ENCODE measurements at places on chromosomes 6 and 20.

DNA sequence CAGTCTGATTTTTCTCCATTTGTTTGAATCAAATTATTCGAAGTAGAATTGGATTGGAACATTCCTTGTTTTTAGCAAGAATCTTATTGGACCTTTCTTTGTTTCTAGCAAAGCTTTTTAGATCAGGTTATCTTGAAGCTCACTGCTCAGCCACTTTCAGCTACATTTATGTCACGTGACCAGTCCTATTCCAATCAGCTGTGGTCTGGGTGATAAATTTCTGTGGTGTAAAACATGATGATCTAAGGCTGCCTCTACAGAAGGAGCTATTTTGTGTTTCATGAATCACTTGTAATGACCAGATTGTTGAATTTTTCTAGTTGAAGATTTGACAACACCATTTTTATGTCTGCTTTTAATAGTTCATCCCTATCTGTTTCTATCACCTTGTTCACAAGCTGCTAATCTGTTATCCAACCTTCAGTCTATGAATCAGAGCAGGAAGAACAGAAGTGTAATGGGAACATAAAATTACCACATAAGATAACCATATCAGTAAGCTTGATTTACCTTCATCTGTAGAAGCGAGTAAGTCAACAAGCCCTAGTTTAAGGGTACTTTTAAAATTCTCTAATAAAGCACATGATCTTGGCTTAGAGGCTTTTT, 101.0 kb upstream of the MAP3K7 start:
- no peak for DNase-seq

- DNase-seq, result no peak
These were observed 29.4 kb upstream of the KIF6 start for GRCh38 chr6:39754514-39755115.

- DNase-seq, result no peak
These were observed 15.5 kb upstream of the TPBG start for GRCh38 chr6:82348130-82348529.

DNA sequence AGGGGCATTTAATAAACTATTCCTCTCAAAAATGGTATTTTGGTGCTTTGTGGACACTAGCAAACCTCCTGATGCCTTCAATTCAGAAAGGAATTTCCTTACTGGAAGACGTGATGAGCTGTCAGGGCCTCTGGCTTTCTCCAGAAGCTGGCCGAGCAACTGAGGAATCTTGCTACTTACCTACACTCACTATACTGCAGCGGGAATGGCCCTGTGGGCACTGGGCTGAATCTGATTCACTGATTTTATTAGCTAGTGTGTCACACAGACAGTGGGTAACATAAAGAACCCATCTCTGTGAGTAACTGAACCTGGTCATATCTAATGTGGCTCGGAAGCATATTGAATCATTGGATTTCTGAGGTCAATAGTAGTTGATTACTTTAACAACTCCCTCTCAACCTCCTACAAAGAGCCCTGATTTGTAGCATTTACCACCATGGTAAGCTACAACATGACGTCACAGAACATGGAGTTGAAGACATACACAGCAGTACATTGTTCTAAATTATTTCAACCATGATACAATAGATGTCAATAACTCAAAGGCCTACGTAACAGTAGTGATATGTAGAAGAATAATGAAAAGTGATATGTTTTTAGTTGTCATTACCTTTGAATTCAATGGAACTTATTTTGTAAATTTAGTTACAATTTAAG, 232.1 kb downstream of the SYNE1 start:
- no peak for DNase-seq

DNA sequence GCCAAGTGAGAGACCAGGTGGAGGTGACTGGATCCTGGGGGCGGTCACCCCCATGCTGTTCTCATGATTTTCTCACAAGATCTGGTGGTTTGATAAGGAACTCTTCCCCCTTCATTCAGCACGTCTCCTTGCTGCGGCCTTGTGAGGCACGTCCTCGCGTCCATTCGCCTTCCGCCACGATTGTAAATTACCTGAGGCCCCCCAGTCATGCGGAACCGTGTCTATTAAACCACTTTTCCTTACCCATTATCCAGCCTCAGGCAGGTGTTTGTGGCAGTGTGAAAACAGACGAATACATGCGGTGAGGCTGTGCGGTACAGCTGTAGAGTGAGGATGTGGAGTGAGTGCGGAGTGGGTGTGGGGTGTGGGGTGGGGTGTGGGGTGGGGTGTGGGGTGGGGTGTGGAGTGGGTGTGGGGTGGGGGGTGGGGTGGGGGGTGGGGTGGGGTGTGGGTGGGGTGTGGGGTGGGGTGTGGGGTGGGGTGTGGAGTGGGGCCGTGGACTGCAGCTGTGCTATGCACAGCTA, 12.1 kb upstream of the NTSR1 start:
- DNase-seq, result no peak

DNA sequence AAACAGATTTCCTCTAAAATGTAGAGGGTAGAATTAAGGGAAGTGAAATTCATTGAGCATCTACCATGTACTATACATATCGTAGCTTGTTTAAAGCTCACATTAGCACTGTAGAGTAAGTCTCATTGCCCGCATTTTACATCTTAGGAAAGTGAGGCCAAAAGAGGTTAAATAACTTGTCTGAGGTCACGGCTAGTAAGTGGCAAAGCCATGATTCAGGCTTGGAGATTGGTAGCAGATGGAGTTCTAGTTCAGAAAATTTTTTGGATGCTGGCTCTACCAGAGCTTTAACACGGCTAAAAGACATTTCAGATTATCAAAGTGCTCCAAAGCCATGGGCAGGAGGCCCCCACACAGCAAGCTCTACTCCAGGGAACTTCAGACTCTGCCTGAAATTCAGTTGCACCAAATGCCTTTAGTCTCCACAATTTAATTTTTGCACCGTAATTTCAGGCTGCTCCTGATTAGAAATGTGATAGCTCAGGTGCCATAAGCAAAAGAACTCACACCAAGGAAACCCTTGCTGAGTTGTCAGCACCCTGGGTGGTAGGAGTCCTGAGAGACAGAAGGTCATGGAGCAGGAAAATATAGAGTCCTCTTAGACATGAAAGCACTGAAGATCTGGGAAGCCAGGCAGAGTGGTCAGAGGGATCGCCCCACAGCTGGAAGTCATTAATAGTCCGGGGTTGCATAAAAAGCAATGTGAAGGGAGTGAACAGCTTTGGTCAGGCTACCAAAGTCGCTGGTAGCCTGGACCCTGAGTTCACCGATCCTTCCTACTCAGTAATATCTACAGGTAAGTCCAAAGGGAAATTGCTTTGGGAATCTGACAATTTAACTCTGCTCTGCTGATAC, 55.2 kb upstream of the ASIP start:
- no peak for DNase-seq

DNA sequence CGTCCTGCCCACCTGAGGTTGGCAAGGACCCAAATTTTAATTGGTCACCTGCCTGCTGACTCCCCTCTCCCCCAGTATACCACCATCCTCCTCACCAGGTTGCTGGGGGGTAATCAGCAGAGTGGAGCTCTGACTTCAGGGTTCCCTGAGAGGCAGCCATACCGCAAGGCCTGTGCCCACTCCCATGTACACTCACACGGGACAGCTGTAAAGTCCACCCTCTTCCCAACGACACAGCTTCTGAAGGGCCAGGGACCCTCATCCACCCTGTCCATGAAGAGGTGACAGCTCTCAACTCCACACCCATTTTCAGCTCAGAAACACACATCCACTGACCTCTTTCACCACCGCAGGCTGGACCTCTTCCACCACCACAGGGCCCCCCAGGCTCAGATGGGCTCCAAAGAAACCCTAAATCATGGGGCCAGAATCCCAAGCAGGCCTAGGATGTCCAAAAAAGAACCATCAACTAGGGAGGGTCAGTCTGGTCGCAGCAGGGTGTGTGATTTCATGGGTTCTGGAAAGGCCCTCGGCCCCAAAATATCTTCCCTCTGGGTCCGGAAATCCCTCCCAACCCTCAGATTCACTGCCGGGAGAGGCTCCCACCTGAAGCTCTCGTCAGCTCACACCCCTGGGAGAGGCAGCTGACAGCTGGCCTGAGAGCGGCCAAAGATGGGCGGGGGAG, 30.0 kb downstream of the TFEB start:
- no peak for DNase-seq

DNA sequence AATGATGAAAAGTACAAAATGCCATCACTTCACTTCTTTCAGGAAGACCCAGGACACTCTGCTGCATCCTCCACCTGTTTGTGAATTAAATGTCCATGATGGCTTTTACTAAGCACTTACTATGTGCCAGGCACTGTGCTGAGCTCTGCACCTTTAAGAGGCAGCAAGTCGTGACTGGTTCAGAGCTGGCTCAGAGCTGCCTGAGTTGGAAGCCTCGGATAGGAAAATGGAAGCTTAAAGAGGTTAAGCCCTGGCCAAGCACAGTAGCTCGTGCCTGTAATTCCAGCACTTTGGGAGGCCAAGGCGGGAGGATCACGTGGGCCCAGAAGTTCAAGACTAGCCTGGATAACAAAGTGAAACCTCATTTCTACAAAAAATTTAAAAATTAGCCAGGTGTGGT, 95.6 kb downstream of the SNX5 start:
- no peak for DNase-seq

DNA sequence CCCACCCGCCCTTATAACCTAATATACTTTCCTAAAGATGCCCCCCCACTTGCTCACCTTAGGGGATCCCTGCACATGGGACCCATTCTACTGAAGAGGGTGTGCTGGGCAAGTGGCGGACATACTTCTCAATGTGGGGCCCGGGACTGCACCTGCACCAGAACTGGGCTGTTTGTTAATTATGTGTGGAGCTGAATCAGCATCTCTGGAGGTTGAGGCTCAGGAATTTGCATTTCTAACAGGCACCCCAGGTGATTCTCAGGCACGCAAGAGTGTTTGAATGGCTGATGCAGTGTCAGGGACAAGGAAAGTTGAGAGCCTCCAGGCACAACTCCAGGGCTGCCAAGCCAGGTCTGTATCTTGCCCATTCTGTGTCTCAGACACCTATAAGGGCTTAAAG, 8.9 kb upstream of the PTPRT start:
- DNase-seq, result no peak

- no peak for DNase-seq
These were observed 228.3 kb upstream of the FKBP1C start for GRCh38 chr6:62982951-62983350.

GRCh38 chr20:17431621-17432364, 99.4 kb downstream of the BFSP1 start:
- peak; percentile 18 for DNase-seq

- peak; percentile 10 for DNase-seq
These were observed 13.0 kb downstream of the RPP21 start for GRCh38 chr6:30357678-30358540.

DNA sequence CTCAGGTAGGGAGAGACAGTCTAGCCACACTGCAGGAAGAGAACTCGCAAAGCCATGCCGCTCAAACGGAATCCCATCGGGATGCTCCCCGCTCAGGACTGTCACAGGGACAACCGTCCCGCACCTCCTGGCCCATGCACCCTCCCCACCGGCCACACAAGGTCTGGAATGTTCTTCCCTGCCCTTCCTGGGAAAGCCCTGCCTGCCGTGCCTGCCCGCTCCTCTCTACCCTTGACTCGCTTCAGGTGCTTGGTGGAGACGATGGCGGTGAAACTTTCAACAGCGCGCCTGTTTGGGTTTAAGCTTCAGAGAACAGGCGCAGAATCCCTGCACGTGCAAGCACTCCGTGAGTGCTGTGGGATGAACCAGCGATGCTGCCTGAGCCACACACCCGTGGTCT, 20.6 kb downstream of the TAF4 start:
- DNase-seq, result no peak

GRCh38 chr6:143126574-143126941, 65.9 kb downstream of the AIG1 start:
- no peak for DNase-seq

DNA sequence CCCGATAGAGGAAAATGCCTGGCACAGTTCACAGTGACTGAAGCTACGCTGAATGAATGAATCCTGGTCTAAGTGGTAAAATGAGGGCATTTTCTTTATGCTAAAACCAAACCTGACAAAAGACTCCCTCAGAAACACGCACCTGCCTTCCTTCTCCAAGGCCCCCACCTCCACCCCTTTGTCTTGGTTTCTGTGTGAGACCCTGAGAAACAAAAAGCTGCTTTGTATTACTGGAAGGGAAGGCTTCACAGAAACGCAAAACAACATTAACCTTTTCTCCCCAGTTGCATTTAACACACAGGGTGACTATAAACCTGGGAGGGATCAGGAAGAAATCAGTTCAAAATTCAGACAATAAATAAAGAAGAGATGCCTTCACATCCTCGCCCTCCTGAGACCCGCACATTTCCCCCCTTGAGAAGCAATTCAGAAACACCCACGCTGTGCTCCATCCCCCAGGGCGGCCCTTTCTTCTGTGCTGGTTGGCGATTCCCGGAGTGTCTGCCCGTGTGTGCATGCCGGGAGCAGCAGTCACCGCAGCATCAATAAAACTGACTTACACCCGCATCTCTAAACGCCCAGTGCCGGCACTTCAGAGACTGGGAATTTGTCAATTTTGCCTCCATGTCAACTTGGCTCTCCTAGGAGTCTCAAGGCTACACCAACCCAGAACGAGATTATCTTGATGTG, 67.2 kb upstream of the TRAF3IP2 start:
- no peak for DNase-seq

GRCh38 chr6:115976321-115976870, 84.3 kb downstream of the FRK start:
- no peak for DNase-seq

- DNase-seq, result no peak
These were observed 552.8 kb upstream of the CITED2 start for GRCh38 chr6:139927236-139927635.

DNA sequence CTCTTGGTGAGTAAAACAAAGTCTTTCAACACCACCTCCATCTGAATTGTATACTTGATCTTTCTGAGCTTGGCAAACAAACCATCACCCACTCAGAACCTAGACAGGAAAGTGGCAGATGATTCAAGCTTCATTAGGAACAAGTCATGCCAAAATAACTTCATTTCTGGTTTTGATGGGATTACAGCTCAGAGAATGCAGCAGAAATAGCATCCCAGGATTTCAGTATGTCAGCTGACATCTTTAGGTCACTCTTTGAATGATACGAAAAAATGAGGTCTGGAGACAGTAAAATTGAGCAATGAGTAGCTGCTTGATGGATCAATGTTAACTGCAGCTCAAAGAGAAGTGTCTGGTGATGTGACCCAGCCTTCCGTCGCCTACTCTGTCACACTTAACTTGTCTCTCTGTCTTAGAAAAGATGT, 92.4 kb downstream of the GJA10 start:
- DNase-seq, result no peak

- no peak for DNase-seq
These were observed 170.3 kb upstream of the KCNG1 start for GRCh38 chr20:51193066-51193772.

GRCh38 chr20:35497780-35498189, 31.7 kb downstream of the C20orf173 start:
- DNase-seq, result no peak

DNA sequence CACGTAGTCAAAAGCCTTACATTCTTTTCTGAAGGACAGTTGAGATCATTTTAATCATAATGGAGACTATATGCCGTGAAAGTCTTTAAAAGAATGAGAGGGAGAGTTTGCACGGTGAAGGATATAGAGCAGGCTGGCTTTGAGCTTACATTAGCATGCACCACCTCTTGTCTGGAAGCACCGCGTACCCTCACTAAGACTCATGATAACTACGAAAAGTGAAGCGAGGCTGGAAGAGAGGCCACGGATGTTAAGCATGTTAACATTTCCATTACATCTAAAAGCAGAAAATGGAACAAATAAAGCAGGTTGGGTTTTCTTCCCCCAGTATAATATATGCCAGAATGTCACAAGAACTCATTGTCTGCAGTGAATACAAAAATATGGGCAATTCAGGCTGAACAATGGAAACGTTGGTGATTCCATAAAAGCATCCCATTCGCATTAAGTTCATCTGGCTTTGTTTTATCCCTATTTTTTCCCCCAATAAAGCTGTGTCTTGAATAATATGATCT, 40.6 kb upstream of the NKX2-2 start:
- no peak for DNase-seq

- DNase-seq, result no peak
These were observed 426.9 kb upstream of the JARID2 start for GRCh38 chr6:14819001-14819400.

Data from stimulated activated CD8-positive, alpha-beta memory T cell treated with anti-CD3 and anti-CD28 coated beads, Interleukin-7, amount 100 ng/mL, for 24 hours (primary cell).